Endothelial cell of umbilical vein (primary cell): ENCODE measurements at places on chromosomes 6 and 20.

- no peak for DNase-seq
Measured at GRCh38 chr6:45714006-45714730, 301.5 kb downstream of the CLIC5 start.

DNA sequence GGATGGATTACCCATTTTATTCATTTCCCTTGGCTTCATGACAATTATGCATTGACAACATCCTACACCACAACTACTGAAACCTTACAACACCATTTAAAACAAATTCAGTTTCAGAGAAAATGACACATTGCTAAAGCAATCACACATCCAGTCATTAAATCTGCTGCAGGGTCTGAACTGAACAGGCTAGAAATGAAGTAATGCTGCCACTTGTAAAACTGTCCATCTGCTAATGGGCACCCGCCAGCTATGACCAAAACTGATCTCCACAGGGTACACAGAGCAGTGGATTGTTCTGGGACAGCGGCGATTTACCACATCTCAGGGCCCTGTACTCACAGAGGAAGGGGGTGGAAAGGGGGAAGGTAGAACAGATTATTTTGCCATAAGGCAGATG lies 172.9 kb upstream of the FBXL4 start:
- DNase-seq = no peak

- no peak for DNase-seq
Measured at GRCh38 chr6:21946298-21946783, 350.5 kb downstream of the PRL start.

DNA sequence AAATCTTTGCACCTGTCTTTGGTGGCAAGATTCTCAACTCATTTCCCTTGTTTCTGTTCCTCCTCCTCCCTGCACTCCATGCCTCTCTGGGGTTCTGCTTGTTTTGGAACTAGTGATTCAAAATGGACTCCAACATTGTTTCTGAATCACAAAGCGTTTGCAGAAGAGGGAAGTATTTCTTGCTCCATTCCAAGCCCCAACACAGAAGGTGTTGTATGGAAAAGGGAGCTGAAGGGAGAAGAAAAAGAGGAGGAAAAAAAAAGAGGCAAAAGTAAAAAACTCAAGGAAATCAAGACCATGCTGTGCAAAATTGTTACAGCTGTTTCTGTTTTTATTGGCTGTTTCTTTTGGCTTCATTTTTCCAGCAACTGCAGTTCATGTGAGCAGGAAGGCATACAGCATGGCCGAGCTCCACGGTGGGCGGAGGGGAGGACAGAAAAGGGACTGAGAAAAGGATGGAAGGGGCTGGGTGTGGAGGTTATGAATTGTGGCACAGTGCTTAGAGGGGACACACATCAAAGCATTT lies 66.9 kb upstream of the PRL start:
- DNase-seq = peak; percentile 64

DNA sequence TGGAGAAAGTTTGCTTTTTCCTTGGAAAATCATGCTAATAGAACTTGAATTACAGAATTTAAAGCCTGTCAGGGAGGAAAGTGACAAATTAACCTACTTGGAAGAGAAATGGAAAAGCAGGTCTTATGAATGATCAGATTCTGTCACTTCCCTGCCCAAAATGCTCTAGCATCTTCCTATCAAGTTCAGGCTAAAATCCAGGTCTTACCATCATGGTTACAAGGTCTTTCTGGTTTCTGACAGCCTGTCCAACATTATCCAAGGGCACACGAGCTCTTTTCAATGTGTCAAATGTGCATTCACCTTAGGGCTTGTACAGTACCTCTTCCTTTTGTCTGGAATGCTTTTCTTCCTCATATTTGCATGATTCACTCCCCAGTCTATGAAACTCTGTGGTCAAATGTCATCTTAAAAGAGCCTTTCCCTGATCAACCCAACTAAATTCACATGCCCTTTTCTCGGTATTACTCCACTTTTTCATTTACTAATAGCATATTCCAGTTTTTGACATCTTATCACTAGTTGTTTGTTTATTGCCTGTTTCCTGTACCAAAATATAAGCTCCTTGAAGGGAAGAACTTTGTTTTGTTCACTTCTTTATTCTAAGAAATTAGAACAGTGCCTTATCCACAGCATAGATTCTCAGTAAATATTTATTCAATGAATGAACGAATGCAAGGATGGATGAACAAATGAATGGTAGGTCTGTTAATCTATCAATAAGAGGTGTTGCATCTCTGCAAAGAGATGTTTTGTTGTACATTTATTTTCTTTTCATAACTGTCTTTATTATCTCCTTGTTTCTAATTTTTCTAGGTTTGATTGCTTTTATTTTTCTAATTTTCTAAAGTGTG lies 139.5 kb downstream of the BCAS1 start:
- DNase-seq = no peak

DNA sequence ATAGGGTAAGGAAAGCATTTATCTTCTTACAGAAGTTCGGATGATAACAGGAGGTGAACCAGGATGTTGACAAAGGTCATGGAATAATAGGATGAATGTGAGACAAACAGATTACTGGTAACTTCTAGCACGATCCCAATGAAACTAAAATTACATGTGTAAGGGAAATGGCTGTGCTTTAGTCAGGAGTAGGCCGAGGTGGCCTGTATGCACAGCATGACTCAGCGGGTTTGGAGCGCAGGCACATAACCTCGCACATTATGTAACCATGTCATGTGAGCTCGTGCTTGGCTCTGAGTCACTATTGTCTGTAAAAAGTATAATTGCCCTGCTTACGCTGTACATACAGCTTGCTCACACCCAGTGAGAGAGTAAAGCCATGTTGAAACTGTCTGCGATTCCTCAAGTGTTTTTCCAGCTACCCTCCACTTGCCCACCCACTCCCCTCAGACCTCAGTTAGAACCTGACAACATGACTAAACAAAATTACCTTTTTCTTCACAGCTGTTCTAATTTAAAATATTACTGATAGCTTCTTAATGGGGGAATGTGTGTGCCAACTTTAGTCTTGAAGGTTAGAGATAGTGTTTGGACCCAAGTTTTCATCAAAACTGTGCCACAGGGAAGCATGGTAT lies 8.2 kb downstream of the CYB5R4 start:
- DNase-seq = peak; percentile 30

GRCh38 chr6:81890846-81891245 lies 138.4 kb upstream of the TENT5A start:
- DNase-seq = no peak

GRCh38 chr6:6210994-6211393 lies 109.5 kb downstream of the F13A1 start:
- no peak for DNase-seq

- DNase-seq = peak; percentile 55
Measured at GRCh38 chr6:84220809-84221409, 6.5 kb downstream of the CEP162 start.

DNA sequence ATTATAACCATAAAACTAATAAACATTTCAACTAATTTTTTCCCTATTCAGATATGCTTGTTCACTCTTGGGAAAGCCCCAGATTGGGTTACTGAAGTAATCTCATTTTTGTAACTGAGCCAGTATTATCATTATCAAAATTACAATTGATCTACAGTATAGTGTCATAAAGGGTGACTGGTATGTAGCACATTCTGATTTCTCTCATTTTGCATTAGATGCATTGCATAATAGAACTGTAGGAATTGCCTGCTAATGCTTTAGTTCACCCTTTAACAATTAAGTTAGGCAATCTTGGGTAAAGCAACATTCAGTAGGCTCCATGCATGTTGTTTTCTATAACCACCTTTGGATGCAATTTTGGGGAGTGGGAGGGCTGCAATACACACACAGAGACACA lies 150.8 kb upstream of the FLRT3 start:
- DNase-seq = no peak

GRCh38 chr6:34813028-34813713 lies 21.3 kb downstream of the BLTP3A start:
- no peak for DNase-seq
